ENCODE measurements at places on chromosomes 2 and 18. TPM values are rescaled to one million over a fixed set of nuclear protein-coding genes. Genes with fewer than 3 reads are reported as not detected.

DNA sequence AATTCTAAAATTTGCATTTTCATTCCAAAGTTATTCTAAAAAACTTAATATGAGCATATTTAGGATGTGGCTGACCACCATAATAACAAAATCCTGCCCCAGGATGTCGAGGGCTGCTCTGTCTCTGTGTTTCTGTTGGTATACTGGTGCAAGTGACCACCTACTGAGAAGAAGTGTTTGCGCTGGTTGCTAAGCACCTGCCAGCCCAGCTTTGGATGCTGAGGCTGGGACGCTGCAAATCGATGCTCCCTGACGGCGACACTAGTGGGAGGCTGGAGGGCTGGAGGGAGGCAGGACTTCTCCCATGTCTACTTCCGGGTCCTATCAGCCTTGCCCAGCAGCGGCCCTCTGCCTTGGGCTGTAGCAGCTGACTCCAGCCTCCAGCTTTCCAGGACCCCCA is 45.0 kb downstream of the LAMA1 start:
- H3K36me3 ChIP-seq, result no peaks in the 10 kb centered on the region
- H3K4me3 ChIP-seq, result no peak overlapping the region
- H3K4me1 ChIP-seq, result no peaks in the 10 kb centered on the region
- H3K27me3 ChIP-seq, result no peaks in the 10 kb centered on the region

DNA sequence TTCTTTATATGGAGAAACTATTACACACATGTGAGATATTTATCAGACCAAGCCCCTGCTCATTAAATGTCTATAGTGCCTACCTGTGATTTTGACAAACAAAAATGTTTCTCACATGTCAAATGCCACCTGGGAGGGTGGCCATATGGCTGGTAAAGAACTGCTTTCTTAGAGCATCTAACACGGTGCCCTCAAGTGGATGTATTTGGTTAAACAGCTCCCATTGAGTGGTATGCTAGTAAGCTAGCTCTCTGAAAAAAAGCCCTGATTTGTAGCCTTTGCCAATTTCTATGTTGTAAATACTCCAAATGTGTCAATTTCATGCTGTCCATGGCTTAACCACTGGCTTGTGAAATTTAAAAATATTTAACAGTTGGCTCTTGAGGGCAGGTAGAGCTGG is 94.6 kb downstream of the PMAIP1 start:
- no peak for DNase-seq
- H3K36me3 ChIP-seq, result no peaks in the 10 kb centered on the region
- peaks cover 33% of the 10 kb centered on the region for H3K27me3 ChIP-seq
- H3K4me1 ChIP-seq, result no peaks in the 10 kb centered on the region
- H3K4me3 ChIP-seq, result no peak overlapping the region
- no peak overlapping the region for H3K27ac ChIP-seq

- no peak overlapping the region for H3K4me3 ChIP-seq
- no peak for DNase-seq
- H3K27me3 ChIP-seq, result no peaks in the 10 kb centered on the region
- no peak overlapping the region for H3K27ac ChIP-seq
- H3K4me1 ChIP-seq, result no peaks in the 10 kb centered on the region
- H3K36me3 ChIP-seq, result no peaks in the 10 kb centered on the region
These were observed 293.7 kb downstream of the NDUFA10 start for GRCh38 chr2:239731422-239731821.

DNA sequence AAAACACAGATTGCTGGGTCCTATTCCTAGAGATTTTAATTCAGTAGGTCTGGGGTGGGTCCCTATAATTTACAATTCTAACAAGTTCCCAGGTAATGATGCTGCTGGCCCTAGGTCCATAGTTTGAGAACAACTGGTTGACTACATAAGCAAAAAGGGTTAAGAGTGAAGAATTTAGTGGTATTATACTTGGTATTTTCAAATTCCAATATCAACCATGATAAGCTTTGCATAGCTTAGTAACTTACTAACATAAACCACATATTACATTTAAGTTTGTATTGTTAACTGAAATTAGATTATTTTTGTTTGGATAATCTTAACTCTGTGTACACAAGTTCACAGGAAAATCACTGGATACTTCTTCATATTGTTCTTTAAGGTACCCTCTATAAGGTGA is 862.9 kb upstream of the ACVR2A start:
- no peaks in the 10 kb centered on the region for H3K36me3 ChIP-seq
- H3K4me3 ChIP-seq, result no peak overlapping the region
- peaks cover 1% of the 10 kb centered on the region for H3K27me3 ChIP-seq
- no peak for DNase-seq

Gene DRC1
- not detected for total RNA-seq

- H3K27me3 ChIP-seq, result no peaks in the 10 kb centered on the region
- no peak overlapping the region for H3K4me3 ChIP-seq
- no peak overlapping the region for H3K27ac ChIP-seq
- H3K36me3 ChIP-seq, result no peaks in the 10 kb centered on the region
These were observed 837.7 kb downstream of the GALR1 start for GRCh38 chr18:78087338-78087737.

DNA sequence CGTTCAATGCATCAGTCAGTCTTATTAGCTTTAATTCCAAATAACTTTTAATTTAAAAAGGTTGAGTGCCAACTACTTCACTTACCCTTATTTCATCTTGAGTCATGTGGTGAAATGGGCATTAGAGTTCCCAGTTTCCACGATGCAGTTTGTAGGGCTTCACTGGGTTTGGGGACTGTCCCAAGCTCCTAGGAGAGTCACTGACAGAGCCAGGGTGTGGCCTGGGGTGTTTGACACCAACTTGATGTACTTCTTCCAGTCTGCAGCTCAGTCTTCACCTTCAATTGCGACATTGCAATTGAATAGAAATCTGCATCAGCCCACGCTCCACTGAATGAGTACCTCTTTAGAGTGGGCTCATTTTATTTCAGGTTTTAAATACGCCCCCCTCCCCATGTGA is 165.3 kb downstream of the ARL4C start:
- peak; percentile 27 for DNase-seq
- no peaks in the 10 kb centered on the region for H3K36me3 ChIP-seq
- H3K4me3 ChIP-seq, result no peak overlapping the region
- H3K4me1 ChIP-seq, result peaks cover 30% of the 10 kb centered on the region
- H3K27me3 ChIP-seq, result no peaks in the 10 kb centered on the region
- no peak overlapping the region for H3K27ac ChIP-seq

DNA sequence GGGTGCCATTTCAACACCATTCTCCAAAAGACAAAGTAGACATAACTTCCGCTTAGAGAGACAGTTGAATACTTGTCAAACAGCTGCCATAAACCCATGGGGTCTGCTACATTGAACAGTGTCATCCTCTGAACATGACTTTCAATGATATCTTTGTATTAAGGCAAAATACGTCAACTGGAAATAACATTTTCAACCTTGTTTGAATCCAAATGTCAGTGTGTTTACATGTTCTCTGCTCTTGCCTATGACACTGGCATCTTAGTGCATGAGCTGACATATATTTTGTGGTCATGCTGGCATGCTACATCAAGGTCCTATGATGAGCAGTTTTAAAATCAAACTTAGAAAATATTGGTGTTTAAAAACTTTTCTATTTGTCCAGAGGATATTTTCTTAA is 1548.1 kb upstream of the LRRTM1 start:
- H3K27ac ChIP-seq, result no peak overlapping the region
- no peaks in the 10 kb centered on the region for H3K36me3 ChIP-seq
- no peaks in the 10 kb centered on the region for H3K27me3 ChIP-seq
- no peaks in the 10 kb centered on the region for H3K4me1 ChIP-seq

GRCh38 chr2:120929829-120930228 is 194.2 kb downstream of the GLI2 start:
- no peak overlapping the region for H3K27ac ChIP-seq
- no peaks in the 10 kb centered on the region for H3K4me1 ChIP-seq
- H3K36me3 ChIP-seq, result no peaks in the 10 kb centered on the region
- DNase-seq, result no peak
- no peaks in the 10 kb centered on the region for H3K27me3 ChIP-seq
- no peak overlapping the region for H3K4me3 ChIP-seq

DNA sequence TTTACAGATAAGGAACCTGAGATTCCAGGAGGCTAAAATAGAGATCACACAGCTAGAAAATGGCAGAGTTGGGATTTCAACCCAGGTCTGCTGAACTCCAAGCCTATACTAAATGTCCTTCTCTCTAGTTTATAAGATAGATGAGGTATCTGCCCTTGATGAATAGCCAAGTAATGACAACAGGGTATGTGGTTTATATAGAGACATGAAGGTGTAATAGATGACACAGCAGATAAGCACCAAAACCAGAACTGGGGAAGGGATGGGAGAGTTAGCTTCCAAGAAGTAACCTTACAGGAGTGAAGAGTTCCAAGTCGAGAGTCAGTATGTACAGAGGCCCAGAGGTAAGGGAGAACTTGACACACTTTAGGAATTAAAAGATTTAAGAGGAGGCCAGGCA is 104.7 kb upstream of the UBXN4 start:
- peak overlapping the region; percentile 4 for H3K27ac ChIP-seq
- no peak overlapping the region for H3K4me3 ChIP-seq
- H3K36me3 ChIP-seq, result peaks cover 29% of the 10 kb centered on the region

GRCh38 chr18:9663377-9663776 is 44.7 kb upstream of the RAB31 start:
- no peak overlapping the region for H3K27ac ChIP-seq
- no peaks in the 10 kb centered on the region for H3K36me3 ChIP-seq
- no peak for DNase-seq

Gene SH3BP4
- total RNA-seq, result 0.14 TPM

GRCh38 chr18:2655954-2656236 is 369 bp downstream of the SMCHD1 start:
- H3K36me3 ChIP-seq, result peaks cover 31% of the 10 kb centered on the region
- DNase-seq, result no peak
- H3K4me1 ChIP-seq, result peaks cover 43% of the 10 kb centered on the region
- peak overlapping the region; percentile 95 for H3K4me3 ChIP-seq
- H3K27ac ChIP-seq, result peak overlapping the region; percentile 95
